ENCODE measurements at places on chromosomes 6 and 20.

DNA sequence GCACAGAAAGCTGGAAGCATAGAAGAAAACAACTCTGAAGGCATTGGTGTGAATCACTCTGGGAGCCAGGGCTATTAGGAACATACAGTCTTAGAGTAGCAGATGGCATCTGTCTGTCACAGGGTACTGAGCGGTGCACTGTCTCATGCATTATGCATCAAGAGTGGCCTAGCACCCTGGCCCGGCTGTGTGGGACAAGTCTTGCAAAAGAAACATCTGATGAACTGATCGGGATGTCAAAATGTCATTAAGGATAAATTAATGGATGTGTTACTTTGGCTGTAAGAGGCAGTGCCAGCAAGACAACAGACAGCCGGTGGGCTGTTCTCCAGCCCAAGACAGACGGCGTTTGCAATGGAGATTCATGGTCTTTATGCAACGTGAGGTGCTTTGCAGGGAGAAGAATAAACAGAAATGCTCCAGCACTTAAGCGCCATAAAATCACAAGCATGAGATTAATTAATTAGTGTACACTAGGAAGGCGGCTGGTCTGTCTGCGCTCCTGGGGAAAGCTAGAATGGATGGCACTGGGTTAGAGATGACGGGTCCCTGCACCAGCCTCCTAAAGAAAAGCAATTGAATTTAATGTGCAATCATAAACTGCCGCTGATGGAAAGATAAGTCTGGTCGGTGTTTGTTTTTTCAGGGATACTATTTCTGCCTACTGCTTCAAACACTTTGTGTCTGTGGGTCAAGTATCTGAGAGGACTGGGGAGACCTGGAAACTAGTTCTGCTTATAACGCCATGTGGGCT lies 600.6 kb upstream of the CHD6 start:
- no peak for DNase-seq

- DNase-seq: no peak
Measured at GRCh38 chr6:137699031-137699683, 167.9 kb upstream of the TNFAIP3 start.

DNA sequence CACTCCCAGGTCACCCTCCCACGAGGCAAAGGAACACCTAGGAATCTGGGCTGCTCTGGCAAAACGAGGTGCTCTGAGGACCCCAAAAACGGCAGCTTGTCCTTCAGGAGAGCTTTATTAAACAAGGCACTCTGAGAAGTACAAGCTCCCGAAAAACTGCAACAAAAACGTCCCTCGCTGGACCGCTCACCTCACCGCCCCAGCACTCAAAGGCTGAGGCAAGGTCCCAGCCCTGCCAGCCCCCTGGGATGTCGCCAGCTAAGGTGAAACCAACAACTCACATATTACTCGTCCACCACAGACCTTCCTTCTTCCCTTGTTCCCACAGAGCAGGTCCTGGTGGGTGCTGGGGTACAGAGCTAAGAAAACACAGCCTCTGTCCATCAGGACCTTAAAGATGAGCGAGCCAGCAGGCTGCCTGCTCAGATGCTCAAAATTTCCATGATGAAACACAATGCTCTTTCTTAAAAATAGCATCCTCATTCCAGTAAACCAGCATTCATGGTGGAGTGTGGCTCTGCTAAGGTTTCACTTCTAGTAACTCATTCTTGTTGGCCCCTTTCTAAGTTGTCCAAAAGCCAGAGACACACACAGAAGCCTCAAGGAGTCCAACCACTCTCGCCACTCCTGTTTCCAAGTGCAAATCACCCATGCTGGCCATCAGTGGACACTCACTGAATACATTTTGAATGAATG lies 35.9 kb downstream of the ATP9A start:
- no peak for DNase-seq

DNA sequence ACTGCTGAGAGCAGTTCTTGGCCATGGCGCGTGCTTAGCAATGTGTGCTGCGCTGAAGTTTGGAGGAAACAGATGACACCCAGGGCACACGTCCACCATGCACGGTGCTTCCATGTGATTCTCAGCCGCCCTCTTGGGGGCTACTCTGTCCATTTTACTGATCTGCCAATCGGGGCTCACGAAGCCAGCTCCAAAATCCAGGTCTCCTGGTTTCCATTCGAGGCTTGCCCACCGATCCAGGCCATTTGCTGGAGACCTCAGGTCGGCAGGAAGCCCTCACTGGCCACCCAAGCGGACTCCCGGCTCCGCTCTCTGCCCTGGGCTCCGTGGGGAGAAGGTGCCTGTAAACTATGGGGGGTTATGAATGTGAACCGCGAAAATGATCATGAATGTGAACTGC lies 11.7 kb upstream of the FRMD1 start:
- no peak for DNase-seq

DNA sequence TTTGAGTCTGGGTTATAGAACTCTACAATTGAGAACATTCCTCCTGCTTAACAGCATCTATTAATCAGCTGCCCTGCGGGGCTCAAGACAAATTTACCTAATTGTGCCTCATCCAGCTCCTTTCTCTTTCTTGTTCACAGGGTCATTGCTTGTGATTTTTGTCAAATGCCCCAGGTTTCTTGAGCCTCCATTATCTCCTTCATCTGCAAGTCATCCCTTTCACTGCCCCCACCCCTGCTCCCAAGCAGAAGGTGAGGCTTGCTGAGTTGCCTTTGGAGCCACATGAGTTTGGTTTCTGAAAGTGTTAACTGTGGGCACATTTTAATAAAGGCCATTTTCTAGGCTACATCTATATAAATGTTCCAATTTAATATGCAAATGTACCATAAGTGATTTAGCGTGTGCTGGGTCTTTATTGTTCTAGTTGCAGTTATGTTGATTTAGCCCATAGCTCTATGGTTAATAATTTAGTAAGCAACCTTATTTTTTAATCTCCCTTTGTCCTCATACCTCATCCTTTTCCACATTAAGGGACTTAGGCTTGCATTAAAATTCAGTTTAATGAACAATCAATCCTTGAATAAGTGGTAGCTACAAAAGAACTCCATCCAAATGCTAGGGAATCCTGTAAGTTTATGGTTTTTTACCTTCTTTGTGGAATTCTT lies 56.1 kb downstream of the VSTM2L start:
- DNase-seq: no peak

DNA sequence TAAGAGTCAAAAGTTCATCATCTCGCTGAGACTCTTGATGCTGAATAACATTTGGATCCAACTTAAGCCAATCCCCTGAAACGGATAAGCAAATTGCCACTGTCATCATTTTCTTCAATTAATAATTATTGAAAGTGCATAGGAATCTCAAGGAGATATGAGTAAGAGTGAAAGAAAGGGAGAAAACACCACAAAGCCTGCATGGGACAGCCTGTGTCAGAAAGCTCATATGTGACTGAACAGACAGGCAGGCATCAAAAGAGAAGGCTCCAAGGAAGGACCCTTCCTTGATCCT lies 13.3 kb downstream of the ATXN1 start:
- DNase-seq: no peak

DNA sequence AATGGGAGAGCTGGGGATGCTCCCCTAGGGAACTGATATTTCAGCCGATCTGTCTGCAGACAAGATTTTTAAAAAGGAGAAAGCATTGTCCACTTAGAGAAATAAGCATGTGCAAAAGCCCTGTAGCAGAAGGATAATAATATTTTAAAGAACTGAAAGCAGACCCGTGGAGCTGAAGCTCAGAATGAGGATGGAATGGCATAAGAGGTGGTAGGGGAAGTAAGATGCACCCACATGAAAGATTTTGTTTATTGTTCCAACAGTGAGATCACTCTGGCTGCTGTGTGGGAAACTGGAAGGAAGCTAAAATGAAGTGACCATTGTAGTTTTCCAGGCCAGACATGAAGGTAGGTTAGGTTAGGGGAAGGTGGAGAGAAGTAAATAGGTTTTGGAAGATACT lies 266.4 kb upstream of the PRDM1 start:
- no peak for DNase-seq

- DNase-seq: no peak
Measured at GRCh38 chr6:142183351-142183750, 36.3 kb downstream of the VTA1 start.

GRCh38 chr6:29943053-29943966 lies 978 bp downstream of the HLA-A start:
- DNase-seq: peak; percentile 30

Data from activated T-cell treated with anti-CD3 and anti-CD28 coated beads for 1 hour (primary cell).